ENCODE measurements at places on chromosomes 13 and 19.
A peak's percentile ranks its signal among the peaks of the same experiment; 100 is the strongest.

GRCh38 chr19:46373491-46374359 lies 26.8 kb downstream of the PPP5C start:
- peak; percentile 31 for DNase-seq

DNA sequence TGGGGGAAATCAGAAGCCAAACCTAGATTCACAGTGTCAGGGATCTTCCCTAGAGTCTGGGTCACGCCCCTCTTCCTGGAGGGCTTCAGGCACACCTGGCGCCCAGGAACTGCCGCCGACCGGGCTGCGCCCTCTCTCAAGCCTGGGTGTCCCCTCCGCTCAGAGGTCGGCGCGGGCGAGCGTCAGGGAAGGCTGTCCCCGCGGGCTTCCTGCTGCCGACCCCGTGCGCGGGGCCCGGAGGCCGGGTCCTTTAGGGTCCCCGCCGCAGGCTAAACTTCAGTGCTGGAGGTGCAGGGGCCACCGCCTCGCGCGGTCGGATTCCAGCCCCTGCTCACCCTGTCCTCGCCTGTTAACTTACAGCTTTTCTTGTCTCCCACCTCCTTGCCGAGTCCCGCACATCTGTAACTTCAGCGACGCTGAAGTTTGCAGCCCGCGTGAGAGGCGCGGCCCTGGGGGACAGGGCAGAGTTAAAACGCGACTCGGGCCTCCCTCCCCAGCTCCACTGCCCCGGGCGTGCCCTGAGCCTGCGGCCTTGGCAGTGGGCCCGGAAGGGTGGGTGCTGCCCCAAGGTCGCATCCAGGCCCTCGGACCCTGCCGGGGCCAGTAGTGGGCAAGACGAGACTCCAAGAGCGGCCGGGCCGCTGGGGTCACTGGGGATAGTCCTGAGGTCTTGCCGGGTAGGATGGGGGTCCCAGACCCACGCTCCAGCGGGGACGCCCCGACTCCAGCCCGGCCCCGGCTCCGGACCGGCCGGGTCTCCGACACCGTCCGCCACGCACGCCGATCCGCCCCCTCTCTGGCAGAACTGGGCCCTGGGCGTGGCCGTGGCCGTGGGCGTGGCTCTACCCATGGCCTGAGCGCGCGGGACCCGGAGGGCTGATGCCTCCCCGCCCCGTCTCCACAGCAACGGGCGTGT lies 95.6 kb upstream of the ZNF98 start:
- DNase-seq: no peak

DNA sequence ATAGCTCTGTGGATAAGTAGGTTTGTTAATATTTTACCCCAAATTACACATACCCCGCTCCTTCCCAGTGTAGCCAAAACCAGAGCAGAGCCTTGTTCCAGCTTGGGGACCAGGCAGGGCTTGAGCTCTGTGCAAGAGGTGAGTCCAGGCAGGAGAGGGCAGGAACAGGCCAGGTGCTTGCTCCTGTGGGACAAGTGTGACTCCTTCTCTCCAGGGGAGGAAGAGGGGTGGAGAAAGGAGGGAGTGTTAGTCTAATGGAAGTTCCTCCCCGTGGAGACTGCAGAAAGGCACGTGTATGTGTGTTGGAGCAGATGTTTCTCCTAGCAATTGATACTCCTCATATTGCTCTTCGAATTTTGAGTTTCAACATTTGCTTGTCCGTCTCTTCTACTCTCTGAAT lies 201.0 kb downstream of the FGF9 start:
- DNase-seq: no peak

DNA sequence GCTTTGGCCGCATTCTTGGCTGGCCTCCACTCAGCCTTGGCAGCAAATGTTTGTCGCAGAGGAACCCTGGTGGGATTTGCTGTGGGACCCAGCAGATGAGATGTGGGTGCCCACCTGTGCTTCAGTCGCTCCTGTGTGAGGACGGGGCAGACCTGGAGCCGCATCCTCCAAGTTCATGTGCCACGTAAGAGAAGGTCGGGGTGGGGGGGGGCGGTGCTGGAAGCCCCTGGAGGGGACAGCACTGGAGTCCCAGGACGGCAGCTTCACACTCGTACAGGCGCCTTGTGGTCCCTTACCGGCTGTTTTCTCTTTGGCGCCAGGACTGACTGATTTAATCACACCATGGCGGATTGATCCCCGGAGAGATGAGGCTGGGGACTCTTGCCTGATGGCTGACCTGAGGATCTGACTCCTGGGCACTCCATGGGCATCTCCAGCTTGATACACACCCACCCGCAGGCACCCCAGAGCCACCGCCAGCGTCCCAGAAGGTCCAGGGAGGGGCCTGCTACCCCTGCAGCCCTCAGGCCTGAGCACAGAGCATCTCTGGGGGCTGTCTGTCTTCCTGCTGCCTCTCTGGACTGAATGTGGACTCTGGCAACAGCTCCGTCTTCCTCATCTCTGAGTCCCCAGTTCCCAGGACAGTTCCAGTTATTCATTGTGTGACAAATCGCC lies 10.0 kb upstream of the GRTP1 start:
- no peak for DNase-seq

DNA sequence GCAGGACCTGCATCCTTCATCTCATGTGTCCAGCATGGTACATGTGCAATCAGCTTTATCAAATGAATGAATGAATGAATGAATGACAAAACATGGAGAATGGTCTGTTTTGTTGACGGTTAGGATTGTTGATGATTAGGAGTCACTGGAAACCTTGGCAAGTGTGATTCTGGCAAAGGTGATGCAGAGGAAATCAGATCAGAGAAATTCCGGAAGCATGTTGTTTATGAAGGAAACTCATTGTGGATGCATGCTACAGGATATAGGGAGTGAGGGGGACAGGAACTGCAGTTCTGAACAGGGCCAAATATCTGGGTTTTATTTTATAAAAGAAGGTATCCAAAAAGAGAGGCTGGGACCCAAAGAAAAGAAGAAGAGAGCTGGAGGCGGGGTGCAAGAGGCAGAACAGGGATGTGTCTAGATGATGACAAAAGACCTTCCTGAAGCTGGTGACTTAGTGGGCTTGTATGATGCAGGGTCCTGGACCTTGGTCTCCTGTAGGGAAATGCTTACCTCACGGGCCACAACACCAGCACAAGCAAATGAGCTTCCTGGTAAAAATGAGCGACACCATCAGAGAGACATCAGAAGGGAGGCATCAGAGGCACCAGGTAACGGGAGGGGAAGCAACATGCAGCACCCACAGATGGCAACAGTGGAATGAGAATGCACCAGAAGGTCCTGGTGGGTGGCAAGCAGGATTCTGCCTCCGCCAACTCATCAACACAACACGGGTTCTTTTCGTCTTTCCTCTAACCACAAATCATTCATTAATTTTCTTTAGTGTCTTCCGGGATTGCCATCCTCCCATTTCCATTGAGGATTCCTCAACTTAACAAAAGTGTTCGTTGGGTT lies 159.6 kb downstream of the FOXO1 start:
- no peak for DNase-seq

DNA sequence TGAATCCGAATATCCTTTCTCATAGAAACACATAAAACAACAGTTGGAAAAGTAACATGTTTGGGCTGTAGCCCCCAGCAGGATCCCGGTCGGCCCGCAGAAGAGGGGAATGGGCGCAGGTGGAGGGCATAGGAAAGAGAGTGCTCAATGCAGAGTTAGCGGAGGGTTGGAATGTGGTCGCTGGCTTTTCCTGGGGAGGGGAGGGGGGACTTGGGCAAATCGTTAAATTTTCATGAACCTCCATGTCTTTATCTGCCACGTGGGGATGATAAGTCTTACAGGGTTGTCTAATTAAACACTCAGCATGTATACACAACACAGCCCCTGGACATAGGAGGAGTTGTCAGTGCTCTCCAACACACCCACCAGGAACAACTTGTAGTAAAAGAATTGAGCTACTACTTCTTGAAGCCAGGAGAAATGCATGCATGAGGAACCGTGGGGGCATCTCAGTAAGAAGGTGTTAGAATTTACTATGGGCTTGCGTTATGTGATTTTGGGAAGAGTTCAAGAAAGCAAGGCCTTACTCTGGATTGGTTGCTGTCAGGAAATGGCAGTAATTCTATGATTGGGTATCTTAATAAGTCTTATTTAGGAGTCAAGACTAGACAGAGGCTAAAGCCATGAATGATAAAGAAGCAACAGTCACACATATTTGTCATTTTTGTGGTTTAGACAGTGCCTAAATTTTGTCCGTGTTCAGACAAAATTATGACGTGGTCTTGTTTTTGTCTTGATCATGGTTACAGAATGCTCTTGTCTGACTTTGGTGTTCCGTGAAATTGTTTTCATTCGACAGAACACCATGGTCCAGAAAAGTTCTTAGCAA lies 671 bp upstream of the SLC46A3 start:
- no peak for DNase-seq

- no peak for DNase-seq
These were observed 2.8 kb downstream of the ACP5 start for GRCh38 chr19:11574689-11575088.

DNA sequence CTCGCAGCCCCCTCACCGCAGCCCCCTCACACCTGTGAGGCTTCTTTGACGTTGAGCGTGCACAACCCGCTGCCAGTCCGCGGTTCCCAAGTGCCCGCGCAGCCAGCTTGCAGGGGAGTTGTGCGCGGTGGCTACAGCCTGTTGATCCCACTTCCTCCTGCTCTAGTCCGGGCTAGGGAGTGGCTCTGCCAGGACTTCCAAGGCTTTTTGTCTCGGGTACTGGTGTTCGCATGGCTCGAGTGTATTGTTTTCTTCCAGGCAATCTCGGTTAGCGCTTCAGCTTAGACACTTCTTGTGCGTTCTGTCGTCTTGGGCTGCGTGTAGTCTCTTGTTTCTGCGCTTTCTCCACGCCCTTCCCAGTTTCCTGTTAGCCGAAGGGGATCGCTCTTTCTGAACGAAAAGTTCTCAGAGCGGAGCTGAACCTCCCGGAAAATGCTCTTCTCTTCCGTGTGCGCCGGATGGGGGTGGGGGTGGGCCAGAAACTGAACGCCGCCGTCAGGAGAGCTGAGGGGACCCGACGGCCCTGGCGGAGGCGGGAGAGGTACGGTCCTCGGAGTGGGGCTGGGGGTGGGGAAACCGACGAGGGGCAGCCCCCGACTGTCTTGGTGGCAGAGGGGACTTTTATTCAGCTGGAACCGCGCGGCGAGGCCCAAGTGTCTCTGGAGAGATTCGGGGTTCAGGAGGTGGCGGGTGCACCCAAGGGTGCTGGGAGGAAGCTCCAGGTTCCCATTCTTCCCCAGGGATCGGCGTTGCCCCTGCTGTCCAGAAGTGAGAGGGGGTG lies 697 bp upstream of the DGKH start:
- DNase-seq: no peak

DNA sequence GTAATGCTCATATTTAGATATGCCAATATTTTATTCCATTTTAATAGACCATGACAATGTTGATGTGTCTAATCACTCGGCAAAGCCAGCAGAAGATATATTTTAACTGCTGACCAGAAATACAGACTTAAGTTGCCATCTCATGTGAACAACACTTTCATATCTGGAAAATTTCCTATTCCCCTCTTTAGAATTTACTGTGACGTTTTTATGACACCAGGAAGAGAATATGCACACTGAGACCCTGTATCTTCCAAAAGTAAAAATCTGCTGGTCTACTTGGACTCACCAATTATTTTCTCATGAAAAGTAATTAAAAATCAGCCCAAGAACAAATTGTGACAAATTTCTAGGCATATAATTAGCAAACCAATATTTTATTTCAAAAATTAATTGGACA lies 2.1 kb downstream of the PROSER1 start:
- no peak for DNase-seq

GRCh38 chr13:74708629-74709028 lies 574.4 kb upstream of the KLF12 start:
- no peak for DNase-seq

GRCh38 chr13:49904729-49905456 lies 31.2 kb downstream of the SPRYD7 start:
- no peak for DNase-seq

DNA sequence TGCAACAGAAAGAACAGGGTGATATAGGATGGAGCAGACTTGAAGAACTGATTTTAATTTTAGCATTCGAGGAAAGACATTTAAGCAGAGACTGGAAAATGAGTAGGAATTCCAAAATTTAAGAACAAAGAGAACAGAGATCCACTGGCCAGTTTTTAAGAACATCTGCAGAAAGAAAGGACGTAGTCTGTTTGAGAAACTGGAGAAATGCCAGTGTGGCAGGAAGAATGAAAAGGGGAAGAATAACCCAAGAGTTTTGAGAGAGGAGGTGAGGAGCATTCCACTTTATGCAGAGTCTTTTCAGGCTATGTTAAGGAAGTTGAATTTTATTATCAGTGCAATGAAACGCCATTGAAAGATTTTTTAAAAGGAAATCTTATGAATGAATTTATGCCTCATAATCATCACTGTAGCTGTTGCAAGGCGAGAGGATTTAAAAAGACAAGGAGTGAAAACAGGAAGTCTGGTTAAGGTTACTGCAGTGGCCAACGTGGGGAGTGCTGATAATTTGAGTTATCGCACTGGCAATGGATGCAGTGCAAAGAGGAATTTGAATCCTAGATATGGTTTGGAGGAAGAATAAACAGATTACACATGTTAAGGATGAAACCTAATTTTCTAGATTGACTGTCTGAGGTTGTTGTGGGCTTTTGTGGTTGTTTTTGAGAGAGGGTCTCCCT lies 253.8 kb downstream of the DACH1 start:
- DNase-seq: no peak

DNA sequence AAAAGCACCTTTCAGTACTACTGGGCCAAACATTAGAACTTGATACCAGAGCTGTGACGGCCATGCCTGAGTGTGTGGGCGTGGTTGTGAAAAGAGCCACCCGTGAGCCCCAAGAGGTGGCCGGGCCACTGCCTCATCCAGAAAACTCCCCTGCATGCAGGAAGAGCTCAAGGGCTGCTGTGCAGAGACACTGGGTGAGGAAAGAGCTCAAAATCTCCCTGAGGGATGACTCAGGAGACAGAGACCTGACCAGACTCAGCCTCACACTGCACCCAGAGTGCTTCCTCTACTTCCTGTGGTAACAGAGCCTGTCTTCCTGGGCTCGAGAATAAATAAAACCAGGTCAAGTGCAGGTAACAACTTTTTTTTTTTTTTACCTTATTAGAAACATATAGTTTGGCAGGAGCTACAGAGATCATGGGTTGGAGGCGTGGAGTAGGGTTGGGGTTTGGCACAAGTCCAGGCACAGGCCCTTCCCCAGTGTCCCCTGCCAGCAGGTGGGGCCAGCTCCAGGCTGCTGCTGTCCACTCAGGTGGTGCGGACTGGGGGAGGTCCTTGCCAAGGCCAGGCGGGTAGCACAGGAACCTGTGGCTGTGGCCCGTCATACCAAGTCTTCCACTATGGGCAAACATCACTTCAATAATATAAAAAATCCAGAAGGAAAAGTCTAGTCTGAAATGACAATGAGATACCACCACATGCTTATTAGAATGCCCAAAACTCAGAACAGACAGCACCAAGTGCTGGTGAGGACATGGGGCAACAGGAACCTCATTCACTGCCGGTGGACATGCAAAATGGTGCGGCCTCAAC lies 25.5 kb downstream of the ELL start:
- no peak for DNase-seq
